ENCODE measurements at places on chromosomes 16 and 17. TPM values are rescaled to one million over a fixed set of nuclear protein-coding genes. Genes with fewer than 3 reads are reported as not detected.
A peak's percentile ranks its signal among the peaks of the same experiment; 100 is the strongest.

Gene AURKB
- total RNA-seq, result 1.2 TPM

Gene TNFRSF13B
- not detected for total RNA-seq

DNA sequence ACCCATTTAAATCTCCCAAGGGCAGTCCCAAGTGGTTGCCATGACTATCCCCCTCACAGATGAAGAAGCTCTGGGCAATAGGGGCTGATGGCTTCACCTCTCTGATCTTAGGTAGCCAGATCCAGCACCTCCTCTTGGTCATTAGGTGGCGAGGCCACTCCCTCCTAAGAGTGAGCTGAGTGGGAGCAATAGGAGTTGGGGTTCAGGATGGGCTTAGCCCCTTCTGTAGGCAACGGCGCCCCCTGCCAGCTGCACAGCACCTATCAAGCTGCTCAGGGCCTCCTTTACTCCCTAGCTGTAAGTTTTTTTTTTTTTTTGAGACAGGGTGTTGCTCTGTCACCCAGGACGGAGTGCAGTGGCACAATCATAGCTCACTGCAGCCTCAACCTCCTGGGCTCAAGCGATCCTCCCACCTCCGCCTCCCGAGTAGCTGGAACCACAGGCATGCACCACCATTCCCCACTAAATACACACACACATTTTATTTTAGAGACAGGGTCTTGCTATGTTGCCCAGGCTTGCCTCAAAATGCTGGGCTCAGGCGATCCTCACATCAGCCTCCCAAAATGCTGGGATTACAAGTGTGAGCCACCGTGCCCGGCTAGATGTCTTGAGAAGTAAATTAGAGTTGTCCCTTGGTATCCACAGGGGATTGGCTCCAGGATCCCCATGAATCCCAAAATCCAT lies 3.5 kb upstream of the RRAD start:
- DNase-seq, result peak; percentile 70

Gene KRTAP3-1
- not detected for total RNA-seq

- no peak for DNase-seq
These were observed 142.7 kb downstream of the PITPNC1 start for GRCh38 chr17:67519801-67520251.

Gene CLEC18B
- total RNA-seq, result 0.51 TPM

DNA sequence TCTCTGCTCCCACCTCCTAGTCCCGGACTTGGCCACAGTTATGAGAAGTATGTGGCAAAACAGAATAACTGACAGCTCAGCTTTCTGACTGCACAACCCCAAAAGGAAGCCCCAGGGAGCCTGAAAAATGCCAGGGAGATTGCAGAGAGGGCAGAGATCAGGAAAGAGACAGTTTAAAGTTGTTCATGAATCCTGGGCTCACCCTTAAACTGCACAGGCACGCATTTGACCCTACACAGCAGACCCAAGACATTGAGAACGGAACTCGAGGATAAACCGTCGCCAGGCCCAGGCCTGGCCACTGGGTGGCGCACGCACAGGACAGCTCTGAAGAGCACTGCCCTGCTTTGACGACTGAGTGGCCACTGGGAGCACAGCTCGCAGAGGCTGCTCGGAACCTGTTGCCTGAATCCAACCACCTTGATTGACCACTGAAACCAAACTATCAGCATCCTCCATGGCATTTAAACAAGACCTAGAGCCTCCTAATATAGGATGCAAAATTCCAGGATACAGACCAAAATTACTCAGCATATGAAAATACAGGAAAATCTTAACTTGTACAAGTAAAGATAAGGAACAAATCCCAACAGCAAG lies 114.0 kb downstream of the C16orf95 start:
- DNase-seq, result no peak

GRCh38 chr17:59746849-59747445 lies 39.5 kb downstream of the VMP1 start:
- no peak for DNase-seq

Gene DLG4
- 20.6 TPM for total RNA-seq

GRCh38 chr16:65684230-65684629 lies 562.4 kb upstream of the CDH11 start:
- no peak for DNase-seq

DNA sequence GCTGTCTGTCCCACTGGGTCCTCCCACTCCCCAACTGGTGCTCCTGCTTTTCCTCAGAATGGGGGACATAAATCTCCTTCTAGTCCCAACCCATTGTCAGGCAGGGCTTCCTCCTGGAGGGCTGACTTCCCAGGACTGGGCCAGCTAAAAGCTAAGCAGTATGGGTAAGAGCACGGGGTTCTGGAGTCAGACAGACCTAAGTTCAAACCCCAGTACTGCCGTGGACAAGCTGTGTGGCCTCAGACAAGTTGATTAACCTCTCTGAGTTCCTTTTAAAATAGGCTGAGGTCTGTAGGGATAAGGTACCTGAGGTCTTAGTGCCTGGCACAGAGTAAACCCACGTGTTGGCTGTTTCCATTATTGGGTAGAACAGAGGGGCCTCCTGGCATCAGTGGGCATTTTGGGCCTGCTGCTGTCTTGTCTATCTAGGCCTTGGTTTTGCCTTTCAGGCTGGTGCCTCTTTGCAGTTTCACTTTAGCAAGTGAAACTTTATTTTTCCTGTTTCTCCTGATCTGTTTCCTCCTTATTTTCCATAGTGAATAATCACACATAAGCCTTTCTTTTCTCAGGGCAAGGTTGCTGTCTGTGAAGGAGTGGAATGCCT lies 114.6 kb downstream of the PRKCB start:
- DNase-seq, result no peak

DNA sequence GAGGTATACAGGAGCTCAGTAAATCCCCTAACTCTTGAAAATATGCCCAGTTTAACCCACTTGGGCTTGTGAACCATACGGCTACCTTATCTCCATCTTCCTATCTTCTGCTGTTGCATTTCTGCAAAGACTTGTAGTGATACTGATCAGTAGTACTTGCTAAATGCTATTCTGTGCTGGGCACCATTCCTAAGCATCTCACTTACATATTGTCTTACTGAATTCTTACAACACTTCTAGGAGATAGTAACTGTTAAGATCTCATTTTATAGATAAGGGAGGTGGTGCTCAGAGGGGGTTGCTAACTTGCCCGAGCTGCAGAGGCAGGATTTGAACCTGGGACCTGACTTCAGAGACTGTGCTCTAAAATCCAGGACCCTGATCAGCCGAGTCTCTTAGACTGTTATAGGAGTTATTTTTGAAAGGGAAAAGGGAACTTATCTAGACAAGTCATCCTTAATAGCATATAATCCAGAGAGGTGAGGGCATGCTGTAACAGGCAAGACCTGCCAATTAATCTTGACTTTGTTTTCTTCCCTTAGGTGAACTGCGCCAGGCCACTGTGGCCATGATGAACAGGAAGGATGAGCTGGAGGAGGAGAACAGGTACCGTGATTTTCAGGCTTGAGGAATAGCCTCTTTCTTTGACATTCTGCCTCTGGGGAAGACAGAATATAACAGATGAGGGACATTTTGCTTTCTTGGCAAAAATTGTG lies 149.7 kb downstream of the SNX29 start:
- DNase-seq, result no peak

DNA sequence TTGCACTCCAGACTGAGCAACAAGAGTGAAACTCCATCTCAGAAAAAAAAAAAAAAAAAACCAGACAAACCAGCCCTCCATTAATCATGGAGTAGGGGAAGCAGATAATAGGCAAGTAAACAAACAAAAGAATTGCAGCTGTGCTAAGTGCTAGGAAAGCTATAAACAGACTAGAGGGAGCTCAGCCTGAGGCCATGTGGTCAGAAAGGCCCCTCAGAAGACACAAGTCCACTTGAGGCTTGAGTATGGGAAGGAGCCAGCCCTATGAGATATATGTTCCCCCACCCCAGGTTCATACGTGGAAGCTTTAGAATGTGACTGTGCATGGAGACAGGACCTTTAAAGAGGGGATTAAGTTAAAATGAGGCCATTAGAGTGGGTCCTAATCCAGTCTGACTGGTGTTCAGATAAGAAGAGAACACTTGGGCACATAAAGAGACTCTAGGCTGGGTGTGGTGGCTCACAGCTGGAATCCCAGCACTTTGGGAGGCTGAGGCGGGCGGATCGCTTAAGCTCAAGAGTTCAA lies 132.6 kb upstream of the NOL11 start:
- DNase-seq, result no peak

GRCh38 chr17:48584223-48584741 lies 5.8 kb downstream of the HOXB3 start:
- DNase-seq, result no peak
